SK-N-SH treated with all-trans-retinoic acid at 6 μM for 48 hours (cell line): ENCODE measurements at places on chromosomes 5 and 9.

- ATAC-seq, result peak; percentile 52
Measured at GRCh38 chr9:28050046-28050445, 476.8 kb upstream of the C9orf72 start.

GRCh38 chr5:107867266-107867665 lies 196.5 kb upstream of the EFNA5 start:
- ATAC-seq, result no peak

GRCh38 chr5:87524217-87524616 lies 111.5 kb upstream of the CCNH start:
- no peak for ATAC-seq

- no peak for ATAC-seq
Measured at GRCh38 chr5:58357121-58357520, 102.8 kb downstream of the PLK2 start.

DNA sequence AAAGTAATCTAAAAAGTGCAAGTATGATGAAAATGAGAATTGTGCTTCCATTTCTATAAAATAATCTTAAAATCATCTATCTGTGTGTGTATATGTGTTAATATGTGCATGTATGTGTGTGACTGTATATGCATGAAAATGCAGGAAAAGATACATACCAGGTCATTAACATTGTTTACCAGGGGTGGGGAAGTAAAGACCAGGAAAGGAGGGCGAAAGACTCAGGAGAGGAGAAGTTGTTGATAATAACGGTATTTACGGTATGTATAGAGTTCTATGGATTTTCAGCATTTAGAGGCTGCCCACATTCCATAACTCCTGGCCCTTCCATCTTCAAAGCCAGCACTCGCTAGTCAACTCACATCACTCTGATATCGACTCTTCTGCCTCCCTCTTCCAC lies 111.0 kb upstream of the SPDL1 start:
- no peak for ATAC-seq

GRCh38 chr5:72005671-72006070 lies 101.6 kb upstream of the MAP1B start:
- ATAC-seq, result no peak

- no peak; the same call in 2 of the 3 replicates for ATAC-seq
Measured at GRCh38 chr9:133460405-133461175, 812 bp downstream of the CACFD1 start.

GRCh38 chr5:132215329-132215728 lies 12.3 kb downstream of the P4HA2 start:
- peak; percentile 99 for ATAC-seq

DNA sequence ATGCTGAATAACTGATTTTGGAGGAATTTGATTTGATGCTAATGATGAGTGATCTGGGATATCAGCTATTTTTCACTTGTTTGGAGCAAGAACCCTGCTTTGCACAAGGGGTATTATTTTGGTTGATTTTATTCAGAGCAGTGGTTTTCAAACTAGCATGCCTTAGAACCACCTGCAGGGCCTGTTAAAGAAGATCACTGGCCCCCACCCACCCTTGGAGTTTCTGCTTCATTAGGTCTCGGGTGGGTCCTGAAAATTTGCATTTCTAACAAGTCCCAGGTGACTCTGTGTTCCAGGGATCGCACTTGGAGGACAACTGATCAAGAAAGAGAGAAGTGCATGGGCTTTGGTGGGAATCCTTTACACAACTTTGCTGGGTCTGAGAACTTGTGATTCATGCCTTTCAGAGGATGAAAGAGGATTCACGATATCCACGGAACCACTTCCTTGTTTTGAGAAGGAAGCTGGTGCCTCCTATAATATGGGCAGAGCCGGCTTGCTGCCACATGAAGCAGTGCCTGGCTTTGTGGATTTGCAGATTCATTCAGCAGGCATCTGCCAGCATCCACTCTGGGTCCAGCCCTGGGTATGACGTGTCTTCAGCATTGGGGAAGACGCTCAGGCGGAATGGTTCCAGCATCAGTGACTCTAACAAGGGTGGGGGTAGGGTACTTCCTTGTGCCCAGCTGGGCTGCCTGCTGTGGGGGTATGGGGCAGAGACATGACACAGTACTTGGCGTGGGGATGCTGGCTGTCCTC lies 106.6 kb upstream of the PITX1 start:
- 0 out of 3 replicates have a peak, but pooled peaks have one; percentile 33 for ATAC-seq

- no peak for ATAC-seq
Measured at GRCh38 chr9:33129886-33130881, 37.0 kb downstream of the B4GALT1 start.

- ATAC-seq, result peak; percentile 90
Measured at GRCh38 chr9:33620738-33621439, 96.8 kb downstream of the ANKRD18B start.

GRCh38 chr5:81533629-81534405 lies 139.9 kb upstream of the ACOT12 start:
- no peak for ATAC-seq

DNA sequence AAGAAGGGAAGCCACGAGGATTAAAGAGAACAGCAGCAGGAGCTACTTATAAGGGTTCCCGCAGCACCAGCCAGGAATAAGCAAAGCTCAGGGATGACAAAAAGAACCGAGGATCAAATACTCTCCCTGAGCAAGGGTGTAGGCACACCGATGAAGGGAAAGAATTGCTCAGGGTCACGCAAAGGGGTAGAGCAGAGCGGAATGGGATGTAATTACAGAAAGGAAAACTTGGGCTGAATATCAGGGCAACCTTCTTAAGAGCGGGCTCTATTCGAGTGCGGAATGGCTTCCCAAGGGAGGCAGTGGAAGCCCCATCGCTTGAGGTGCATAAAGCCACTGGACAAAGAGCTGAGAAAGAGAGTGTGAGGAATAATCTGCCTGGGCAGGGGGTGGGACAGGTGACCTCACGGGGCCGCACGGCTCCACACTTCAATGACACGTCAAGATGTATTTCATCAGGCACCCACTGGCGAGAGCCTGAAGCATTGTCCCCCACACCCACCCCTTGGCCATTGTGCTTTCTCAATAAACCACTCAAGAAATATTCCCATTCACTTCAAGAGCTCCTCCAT lies 162.2 kb downstream of the EBF1 start:
- ATAC-seq, result no peak

DNA sequence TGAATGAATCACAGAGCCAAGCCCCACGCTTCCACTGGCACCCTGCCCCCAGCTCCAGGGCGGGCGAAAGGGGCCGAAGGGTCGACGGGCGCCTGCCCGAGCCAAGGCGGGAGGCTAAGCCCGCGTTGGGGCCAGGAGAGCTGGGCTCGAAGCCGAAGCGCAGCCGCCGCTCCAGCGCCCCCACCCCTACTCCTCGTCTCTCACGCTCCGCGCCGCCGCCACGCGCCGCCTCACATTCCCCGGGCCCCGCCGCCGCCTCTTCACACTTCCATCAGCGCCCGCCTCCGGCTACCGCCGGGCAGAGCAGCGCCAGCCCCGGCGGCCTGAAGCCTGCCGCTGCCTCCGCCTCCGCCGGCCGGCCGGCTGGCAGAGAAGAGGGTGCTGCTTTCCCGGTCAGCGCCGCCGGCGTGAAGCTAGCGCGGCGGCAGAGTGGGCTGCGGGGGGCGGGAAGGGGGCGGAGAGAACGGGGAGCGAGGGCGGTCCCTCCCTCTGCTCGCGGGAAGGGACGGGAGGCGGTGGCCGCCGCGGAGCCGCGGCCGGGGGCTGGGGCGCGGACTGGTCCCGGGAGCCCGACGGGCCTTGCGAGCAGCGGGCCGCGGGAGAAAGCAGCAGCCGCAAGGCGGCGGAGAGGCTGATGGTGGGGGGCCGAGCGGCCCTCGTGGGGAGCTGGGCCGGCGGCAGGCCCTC lies at the start of gene HOMER1:
Gene HOMER1 (minus strand): TSS at position 431 of the 687 bp plus-strand sequence. CDS start 1,360 bp downstream, outside the sequence.
- ATAC-seq, result peak; percentile 84

- no peak for ATAC-seq
Measured at GRCh38 chr5:13653709-13654108, 290.8 kb downstream of the DNAH5 start.

- ATAC-seq, result no peak
Measured at GRCh38 chr9:69548681-69549080, 123.5 kb downstream of the APBA1 start.

DNA sequence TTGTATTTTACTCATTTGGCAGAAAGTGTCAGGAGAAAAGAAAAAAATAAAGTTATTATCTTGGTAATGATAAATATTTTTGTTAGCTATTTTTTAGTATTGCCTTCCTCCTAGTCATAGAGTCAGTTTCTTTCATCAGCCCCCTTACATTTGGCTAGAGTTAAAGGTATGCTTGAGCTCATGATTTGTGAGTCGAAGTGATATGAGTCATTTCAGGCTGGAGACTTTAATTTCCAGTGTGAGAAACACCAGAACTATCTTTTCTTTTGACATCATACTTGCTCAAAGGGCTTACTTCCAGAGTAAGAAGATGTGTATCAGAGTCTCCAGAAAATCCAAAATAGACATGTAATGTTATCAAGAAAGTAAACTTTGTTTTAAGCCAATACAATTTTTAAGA lies 746.7 kb upstream of the TYRP1 start:
- no peak for ATAC-seq

- peak; percentile 43 for ATAC-seq
Measured at GRCh38 chr5:150656191-150657132, 4.6 kb upstream of the MYOZ3 start.

- ATAC-seq, result peak; percentile 77
Measured at GRCh38 chr5:147411359-147412319, 98.2 kb downstream of the DPYSL3 start.

GRCh38 chr5:10985721-10986110 lies 224.7 kb upstream of the DAP start:
- ATAC-seq, result no peak

- no peak for ATAC-seq
Measured at GRCh38 chr9:79700607-79701360, 129.0 kb downstream of the TLE4 start.

GRCh38 chr5:122943050-122943698 lies 93.4 kb downstream of the PPIC start:
- no peak; the same call in 2 of the 3 replicates for ATAC-seq

DNA sequence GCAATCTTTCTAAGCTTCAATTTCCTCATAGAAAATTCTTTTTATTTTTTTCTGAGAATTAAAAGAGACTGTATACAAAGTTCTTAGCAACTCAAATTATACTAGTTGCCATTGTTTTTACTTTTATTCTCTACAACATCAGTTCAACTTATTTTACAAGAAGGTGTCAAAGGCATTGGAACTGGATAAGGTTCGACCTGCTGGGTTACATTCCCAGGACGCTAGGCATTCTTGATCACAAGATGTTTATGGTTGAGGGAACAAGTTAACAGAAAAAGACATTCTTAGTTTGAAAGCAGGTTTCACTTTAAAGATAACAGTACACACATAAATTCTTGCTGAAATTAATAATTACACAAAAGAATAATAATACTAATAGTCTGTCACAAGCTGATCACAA lies 163.5 kb upstream of the SNX2 start:
- no peak for ATAC-seq

GRCh38 chr9:91378695-91379127 lies 17.0 kb upstream of the AUH start:
- ATAC-seq, result peak; percentile 76

DNA sequence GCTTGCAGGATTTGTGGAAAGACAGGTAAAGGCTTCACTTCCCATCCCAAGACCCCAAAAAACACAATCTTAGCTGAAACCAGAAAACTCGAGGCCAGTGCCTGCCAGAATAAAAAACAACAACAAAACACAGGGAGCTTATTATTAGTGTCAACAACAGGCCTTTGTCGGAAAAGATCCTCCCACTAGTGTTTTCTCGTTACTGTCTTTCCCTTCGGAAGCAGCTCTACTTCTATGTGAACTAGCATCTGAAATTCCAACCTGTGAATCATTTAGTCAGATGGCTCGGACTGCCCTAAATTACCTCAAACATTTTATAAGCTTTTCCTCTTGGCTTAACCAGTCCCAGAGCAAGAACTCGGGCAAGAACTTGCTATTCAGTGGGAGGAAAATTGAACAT lies 122.2 kb upstream of the GNA14 start:
- ATAC-seq, result no peak

DNA sequence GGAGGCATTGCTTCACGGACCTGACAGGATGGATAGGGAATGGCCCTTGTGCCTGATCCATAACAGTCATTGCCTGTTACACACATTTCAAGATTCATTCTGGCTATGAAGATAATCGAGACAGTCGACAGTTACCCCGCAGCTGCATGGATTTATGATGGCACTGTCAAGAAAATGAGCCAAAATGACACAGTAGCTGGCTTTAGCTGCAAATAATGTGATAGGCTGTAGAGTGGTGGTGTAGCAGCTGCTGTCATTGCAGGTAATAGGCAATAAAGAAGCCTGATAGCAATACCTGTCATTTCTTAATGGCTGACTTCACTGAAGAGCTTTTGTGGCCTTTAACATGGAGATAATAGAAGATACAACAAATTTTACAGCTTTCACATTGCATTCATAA lies 1085.2 kb upstream of the ARRDC3 start:
- no peak for ATAC-seq

- no peak for ATAC-seq
Measured at GRCh38 chr9:137065336-137065967, 4.9 kb downstream of the SAPCD2 start.

DNA sequence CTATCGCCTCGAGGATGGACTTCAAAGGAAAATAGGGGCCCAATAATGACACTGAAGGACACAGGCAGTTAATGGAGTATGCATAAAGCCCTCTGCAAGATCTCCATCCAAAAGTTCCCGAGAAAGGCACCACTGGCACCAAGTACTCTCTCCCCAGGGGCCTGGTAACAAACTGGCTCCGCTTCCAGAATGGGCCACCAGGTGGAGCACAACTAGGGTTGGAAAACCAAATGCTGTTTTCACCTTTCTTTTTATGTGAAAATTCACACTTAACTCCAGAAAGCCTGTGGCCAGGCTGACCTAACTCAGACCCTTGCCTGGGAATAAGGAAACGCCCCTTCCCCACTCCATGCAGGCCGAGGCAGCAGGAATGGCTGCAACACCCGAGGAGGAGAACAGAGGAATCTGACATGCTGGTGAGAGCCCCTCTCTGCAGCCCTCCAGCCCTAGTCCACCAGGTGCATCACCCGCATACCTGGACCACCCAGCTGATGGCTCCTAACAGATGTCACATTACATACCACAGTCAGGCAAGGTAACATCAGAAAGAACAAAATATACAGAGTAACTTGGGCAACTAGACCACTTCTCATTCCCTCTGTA lies 42.8 kb downstream of the CAMSAP1 start:
- ATAC-seq, result peak; percentile 88

DNA sequence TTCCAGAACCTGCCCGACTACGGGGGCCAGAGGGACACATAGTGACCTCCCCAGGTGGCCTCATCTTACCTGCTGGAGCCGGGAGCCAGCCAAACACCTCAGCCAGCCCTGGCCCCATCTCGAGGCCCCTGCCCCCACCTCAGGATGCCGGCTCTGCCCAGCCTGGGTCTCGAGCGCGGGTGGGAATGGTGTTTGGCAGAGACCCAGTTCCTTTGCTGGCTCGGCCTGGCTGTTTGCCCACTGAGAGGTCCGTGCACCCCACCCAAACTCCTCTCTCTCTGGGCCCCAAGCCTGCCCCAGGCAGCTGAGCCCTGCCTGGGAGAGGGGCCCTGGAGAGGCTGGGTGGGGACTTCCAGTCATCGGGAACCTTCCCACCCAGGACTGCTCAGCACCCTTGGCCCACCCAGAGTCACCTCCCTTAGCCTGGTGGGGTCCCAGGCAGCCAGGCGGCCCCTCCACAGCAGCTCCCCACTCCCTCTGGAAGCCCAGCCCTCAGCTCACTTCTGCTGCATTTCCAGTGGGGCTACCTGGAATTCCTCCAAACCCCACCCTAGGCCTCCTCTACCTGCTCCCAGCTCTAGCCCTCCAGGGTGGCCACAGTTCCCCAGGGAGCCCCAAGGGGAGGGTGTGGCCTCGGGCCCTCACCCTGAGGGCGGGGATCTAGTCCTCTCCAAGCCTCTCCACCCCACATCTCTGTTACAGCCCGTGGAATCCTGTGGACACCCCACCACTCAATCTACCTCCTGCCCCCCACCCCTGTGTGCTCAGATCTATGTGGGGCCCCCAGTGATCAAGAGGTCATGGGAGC lies 42.4 kb upstream of the UBAC1 start:
- ATAC-seq, result no peak

- no peak for ATAC-seq
Measured at GRCh38 chr5:152864447-152864846, 459.4 kb upstream of the NMUR2 start.
